ENCODE measurements at places on chromosomes 16 and 17.

GRCh38 chr17:78972507-78973105, 7.1 kb downstream of the LGALS3BP start:
- DNase-seq: no peak

DNA sequence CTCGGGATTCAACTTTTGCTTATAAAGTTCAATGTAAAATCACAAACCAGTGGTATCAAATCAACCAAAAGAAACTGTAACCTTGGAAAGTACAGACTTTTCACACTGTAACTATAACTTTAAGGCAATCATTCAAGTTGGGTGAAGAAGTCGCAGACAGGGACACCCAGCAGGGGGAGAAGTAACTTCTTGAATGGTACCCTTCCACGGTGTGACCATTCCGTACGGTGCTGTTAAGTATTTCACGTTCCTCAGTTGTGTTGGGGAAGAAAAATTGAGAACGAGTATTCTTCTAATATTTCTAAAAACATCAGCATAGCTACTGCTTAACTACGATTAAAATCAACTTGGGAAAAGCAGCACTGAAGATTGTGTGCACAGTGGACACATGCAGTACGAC, 55.8 kb downstream of the MYH10 start:
- no peak for DNase-seq

GRCh38 chr16:1775006-1775845, 2.3 kb upstream of the MRPS34 start:
- no peak for DNase-seq

DNA sequence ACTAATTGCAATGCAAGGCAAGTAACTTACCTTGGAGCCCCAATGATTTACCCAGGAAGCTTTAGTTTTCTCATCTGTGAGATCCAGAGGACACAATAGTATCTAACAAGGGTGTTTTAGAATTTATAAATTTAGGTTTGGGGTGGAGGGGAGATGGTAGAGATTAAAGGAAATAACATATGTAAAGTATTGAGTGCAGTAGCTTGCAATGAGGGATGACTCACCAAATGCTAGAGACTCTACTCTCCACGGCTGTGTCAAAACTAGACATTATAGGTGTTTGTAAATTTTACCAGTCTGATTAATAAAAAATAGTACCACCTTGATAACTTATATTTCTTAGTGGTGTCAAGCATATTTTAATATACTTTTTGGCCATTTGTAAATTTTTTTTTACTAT, 3.7 kb upstream of the ABCA9 start:
- no peak for DNase-seq

- peak; percentile 12 for DNase-seq
Measured at GRCh38 chr16:15682105-15682570, 32.1 kb downstream of the NDE1 start.

DNA sequence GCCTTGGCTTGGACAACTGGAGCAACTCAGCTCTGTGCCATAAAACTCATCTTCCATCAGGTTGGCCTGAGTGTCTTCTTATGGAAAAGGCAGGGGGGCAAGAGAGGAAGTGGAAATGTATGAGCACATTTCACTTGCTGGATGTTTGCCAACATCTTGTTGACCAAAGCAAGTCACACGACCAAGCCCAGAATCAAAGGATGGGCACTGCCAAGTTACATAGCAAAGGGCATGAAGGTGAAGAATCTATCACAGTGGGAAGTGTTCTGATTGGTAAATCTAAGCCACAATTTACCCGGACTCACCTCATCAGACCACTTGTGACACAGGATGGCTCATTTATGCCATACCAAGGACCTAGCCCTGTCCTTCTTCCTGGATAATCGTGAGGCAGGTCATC, 310.5 kb upstream of the IRX5 start:
- DNase-seq: no peak

DNA sequence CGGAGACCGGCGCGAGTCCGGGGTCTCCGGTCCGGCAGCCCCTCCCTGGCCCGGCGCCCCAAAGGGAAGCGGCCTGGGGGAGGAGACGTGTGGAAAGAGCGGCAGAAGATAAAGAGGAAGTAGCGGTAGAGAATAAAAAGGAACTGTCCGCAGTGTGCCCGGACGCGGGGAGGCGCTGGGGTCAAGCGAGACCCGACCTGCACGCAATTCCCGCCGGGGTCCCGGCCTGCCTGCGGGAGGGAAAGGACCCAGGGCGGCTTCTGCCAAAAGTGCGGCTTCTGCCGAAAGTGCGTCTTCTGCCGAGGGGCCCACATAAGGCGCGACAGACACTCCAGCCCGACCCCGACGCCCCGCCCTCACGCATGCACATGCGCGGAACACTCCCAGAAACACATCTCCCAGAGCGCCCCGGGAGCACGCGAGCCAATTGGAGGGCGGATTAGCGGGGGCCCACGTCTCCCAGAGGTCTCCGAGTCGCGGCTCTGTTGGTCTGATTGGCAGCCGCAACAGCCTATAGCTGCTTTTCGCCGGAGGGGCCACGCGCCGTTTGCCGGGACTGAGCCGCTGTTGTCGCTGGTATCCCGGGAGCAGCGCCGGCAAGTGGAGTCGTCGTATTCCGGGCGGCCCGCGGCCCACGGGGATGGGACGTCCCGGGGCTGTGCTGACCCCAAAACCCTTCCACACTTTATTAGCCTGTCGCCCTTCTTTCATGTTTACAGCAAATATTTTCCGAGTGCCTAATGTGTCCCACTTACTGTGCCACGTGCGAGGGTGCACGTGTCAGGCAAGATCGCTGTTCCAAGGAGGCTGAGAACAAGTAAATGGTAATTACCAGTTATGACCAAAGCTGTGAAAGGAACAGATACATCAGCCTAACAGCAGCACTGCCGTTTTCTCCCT, 8.0 kb upstream of the MEFV start:
- DNase-seq: peak; percentile 97

GRCh38 chr17:55274355-55275255, 9.8 kb downstream of the HLF start:
- DNase-seq: no peak

DNA sequence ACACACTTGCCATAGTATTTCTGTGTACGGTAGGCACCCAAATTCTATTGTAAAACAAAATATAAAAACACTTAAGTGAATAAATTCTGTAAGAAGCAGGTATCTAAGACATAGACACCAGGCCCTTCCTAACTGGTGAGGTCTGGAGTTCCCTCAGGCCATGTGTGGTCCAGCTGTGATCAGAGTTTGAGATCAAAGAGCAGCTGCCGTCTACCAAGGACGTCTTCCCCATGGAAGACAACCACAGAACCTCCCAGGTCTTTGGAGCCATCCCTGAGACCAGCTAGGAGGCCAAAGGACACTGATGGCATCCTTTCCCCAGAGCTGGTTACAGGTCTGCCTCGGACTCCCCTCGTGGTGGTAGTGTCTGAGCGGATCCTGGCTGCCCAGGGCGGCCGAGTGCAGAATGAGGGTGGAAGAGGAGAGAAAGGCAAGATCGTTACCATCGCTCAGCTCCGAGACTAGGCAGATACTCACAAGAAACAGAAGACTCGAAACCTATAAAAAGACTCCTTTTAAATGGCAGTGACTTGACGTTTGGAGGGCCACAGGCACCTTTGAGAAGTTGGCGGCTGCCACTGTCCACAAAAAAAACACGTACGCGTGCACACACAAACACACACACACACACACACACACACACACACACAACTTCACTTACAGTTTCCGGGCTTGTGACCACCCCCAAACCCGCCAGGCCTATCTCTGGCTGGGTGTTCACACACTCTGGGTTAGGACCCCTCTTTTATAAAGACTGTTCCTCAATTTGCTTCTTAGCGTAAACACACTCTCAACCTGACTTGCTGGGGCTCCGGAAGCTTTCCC, 7.5 kb downstream of the TIMP2 start:
- DNase-seq: no peak

DNA sequence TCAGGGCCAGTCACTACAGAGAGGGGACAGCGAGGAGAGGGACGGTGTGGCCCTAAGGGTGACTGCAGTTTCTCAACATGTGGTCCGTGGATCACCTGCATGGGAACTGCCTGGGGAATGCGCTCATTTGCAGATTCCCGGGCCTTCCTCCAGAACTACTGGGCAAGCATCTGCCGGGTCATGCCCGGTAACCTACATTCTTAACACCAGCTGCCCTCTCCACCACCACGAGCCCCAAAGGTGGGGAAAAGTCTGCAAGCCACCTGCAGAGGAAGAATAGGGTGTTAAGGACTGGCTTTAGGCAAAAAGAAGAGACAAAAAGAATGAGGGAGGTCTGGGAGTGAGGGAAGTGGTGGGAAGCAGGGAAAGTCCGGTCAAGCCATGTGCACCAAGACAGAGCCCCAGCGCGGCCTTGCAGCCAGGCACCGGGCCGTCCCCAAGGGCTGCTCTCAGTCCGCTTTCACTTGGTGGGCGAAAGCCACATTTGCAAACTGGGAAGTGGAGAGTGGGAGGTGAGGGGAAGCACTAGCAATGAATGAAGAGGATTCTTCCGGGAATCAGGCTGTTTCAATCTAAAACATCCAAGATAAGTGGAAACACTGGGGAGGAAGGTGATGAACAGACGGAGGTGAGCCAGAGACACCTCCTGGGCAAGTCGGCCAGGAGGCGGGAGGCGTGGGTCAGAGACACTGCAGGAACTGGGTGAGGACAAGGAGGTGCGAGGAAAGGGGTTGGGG, 70.3 kb downstream of the N4BP1 start:
- no peak for DNase-seq

DNA sequence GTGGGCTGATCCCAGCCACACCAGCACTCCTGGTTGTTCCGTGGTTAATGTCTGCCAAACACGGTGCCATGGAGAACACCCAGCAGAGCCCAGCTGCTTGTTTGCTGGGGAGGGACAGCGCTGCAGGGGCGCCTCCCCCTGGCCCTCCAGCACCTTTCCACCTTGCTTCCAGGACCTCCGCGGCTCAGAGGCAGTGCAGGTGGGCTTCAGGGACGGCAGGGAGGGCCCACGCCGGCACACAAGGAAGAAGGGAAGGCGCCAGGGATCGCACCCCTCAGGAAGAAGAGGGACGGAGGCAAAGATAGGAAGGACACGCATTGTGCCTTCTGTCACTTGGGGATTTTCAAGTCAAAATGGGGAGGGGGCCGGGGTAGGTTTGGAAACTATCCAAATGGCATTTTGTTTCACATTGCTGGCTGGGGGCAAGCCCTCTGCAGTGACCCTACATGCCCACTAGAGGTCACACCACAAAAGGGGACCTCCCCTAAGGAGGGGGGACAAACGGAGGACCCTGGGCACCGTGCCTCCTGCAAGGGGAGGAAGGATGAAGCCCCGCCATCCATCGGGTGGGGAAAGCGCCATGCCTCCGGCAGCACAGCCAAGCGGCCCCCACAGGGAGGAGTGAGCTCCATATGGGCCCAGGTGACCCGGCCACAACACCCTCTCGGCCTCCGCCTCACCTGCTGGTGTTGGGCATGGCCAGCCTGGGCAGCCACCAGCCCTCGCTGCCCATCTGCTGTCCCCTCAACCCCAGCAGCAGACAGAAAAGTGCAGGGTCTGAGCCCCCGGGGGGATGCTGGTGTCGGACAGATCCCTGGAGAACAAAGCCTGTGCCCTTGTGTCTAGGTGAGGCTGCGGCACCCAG, 7.5 kb upstream of the C16orf95 start:
- peak; percentile 10 for DNase-seq

- no peak for DNase-seq
Measured at GRCh38 chr16:27671410-27671809, 121.5 kb downstream of the KATNIP start.

DNA sequence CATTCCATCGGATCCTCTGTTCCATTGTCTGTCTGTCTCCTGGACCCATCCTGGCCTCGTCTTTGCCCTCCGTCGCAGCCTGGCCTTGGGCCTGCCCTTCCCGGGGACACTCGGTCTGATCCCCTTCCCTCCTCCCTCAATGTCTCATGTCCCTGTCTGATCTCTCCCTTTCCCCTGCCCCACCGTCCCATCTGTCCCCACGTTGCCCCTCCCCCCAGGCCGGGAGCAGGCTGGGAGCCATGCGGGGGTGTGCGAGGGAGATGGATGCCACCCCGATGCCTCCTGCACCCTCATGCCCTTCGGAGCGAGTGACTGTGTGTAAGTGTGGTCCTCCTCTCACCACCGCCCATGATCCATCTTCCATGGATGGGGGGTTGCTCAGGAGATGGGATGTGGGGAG, 5.3 kb upstream of the ATP2A1 start:
- no peak for DNase-seq

DNA sequence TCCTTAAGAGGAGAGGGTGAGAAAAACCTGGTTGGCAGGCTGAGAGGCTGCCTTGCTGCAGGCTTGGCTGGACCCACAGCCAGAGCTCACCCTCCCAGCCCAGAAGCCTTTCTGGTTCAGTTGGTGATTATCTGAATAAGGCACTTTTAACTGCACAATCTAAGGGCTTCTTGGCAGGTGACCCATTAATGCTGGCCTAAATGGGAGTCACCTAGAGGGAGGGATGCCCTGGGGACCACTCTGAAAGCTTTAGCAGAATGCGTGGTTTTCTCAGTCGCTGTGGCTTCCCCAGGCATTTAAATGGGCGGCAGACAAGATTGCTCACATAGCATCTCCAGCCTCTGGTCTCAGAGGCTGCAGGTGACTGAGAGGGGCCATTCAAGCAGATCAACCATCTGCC, 33.2 kb upstream of the SHISA9 start:
- DNase-seq: no peak

GRCh38 chr16:52912565-52913173, 140.0 kb downstream of the CHD9NB start:
- no peak for DNase-seq

GRCh38 chr16:83717308-83717707, 90.5 kb upstream of the HSBP1 start:
- no peak for DNase-seq

GRCh38 chr16:57957673-57958392, 13.1 kb downstream of the CNGB1 start:
- DNase-seq: no peak

- DNase-seq: no peak
Measured at GRCh38 chr17:80679816-80680215, 135.2 kb downstream of the RPTOR start.

- DNase-seq: no peak
Measured at GRCh38 chr17:19787733-19788357, 39.7 kb upstream of the ALDH3A1 start.

DNA sequence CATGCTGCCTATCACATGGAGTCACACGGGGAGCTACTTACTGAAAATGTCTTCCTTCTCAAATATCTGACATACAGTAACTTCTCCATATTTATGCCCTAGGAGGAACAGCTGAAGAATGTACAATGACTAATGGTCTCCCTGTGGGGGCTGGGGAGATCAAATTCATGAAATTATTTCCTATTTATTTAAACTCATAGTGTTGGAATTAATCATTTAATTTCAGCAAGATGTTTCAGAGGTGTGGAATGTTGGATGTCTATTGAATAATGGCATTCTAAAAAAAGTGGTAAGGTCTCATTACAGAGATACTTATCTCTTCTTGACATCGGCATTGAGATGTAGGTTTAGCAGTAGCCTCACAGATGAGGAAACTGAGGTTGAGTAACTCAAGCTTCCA, 214.3 kb upstream of the CDH11 start:
- DNase-seq: no peak

DNA sequence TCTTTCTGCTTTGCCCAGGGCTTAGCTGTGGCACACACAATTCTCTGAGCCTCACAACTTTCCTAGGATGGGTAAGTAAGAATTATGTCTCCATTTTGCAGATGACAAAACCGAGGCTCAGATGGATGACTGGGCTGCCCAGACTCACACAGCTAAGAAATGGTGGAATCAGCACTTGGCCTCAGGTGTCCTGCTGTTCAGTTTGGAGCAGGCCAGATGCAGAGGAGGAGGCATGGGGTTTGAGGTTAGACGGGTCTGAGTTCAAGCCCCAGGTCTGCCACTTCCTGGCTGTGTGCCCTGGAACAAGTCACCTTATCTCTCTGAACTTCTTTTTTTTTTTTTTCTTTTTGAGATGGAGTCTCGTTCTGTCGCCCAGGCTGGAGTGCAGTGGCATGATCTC, 1.7 kb upstream of the MEOX1 start:
- no peak for DNase-seq

- no peak for DNase-seq
Measured at GRCh38 chr16:24524855-24525677, 14.3 kb upstream of the RBBP6 start.
